ENCODE measurements at places on chromosomes 1 and 21.

GRCh38 chr1:204411451-204412204 is at the start of gene PPP1R15B:
Gene PPP1R15B, minus strand, starts transcription at chr1:204411817. Its CDS starts 406 bp downstream, at chr1:204411411.
- DNase-seq, result peak; percentile 95

DNA sequence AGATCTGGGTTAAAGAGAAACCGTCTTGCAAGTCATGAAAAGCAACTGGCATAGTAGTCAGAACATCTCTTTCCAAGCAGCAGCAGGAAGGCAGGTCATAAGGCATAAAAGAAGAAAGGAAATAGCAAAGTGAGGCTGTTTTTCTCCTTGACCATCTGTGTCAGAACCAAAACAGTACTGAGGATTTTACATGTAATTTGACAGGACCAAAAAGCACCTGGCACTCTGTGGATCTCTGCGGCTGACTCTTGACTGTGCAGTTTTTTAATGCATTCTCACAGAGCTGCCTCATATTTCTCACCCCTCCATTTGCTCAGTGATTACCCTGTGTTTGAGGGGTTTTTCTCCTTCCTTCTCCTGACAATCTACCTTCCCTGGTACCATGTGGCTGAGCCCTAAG is 17.7 kb downstream of the TBX15 start:
- no peak for DNase-seq

GRCh38 chr1:104082221-104082620 is 332.5 kb downstream of the AMY1C start:
- no peak for DNase-seq

GRCh38 chr1:229412056-229412455 is 21.8 kb downstream of the ACTA1 start:
- DNase-seq, result no peak

DNA sequence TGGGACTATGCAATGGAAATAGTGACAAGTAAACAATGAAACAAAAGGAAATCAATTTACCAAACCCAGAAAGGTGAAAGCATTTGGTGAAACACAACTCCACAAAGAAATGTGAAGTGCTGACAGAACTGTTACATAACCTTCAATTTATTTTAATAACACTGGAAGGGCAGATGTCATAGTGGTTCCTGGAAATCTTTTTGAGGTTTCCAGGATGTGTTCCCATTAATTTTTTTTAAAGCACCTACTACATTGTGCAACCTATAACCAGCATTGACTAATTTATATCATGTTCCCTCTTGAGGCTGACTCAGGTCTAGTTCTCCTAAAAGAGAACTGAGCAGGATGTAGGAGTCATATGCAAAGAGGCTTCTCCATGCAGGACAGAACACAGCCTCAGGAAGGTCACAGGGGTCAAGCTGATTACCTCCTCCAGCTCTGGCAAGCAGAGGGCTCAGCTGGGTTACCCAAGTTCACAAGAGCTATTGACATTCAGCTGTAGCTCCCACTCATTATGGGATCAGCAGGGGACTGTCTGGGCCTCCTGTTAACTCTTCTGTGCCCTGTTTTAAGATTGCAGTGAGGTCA is 157.1 kb upstream of the NRIP1 start:
- DNase-seq, result no peak

DNA sequence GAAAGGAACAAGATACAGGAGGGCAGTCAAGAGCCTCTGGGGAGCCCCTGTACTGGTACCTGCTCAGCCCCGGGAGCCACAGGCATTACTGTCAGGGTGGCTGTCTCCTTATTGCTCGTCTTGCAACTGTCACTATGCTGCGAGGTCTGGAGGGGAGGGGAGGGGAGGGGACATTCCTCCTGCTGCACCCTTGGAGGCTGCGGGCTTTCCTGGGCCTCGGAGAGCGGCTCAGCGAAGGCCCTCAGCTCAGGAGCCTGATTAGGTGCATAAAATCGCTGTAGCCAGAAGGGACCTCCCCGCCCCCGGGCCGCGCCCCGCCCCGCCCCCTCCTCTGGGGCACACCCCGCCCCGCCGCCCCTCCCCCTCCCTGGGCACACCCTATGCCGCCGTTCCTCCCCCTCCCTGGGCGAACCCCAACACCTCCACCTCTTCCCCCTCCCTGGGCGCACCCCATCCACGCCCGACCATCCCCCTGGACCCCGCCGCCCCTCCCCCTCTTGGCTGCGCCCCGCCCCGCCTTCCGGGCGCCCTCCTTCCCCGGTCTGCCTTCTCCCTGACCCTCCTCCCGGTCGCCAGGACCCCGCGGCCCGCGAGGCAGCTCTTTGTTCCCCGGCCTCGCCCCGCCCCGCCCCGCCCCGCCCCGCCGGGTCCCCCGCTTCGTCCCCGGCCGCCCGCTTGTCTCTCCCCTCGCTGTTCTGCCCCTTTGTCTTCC is 35.5 kb downstream of the CACHD1 start:
- DNase-seq, result peak; percentile 6

DNA sequence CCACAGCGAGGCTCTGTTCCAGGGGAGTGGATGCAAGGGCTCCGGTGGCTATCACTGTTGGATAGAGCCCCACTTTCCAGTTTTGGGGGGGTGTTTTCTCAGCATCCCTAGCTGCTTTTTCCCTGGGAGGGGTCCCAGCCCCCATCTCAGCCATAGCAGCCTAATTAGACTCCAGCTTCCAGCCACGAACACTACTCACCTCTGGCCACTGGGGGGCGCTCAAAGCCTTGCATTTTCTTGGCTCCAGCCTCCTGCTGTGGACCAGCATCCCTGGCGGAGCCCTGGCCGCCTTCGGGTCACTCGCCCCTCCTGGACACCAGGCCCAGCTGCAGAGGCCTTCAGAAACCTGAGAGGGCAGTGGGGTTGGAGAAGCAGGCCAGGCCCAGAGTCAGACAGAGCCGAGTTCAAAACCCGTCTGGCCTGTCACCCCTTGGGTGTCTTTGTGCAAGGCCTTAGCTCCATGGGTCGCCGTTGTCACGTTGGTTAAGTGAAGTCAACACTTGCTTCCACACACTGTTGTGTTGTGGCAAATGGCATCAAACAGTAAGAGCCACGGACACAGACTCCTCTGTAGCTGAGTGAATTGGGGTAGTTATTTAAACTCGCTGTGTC is 93.5 kb upstream of the ACTL8 start:
- DNase-seq, result no peak

- no peak for DNase-seq
These were observed 12.0 kb downstream of the FHAD1 start for GRCh38 chr1:15258833-15259621.

- DNase-seq, result no peak
These were observed 18.5 kb upstream of the SLC1A7 start for GRCh38 chr1:53160924-53161378.

GRCh38 chr1:47972864-47973432 is 24.2 kb downstream of the TRABD2B start:
- DNase-seq, result no peak

Data from effector memory CD4-positive, alpha-beta T cell (primary cell).